ENCODE measurements at places on chromosomes 2 and 18.

DNA sequence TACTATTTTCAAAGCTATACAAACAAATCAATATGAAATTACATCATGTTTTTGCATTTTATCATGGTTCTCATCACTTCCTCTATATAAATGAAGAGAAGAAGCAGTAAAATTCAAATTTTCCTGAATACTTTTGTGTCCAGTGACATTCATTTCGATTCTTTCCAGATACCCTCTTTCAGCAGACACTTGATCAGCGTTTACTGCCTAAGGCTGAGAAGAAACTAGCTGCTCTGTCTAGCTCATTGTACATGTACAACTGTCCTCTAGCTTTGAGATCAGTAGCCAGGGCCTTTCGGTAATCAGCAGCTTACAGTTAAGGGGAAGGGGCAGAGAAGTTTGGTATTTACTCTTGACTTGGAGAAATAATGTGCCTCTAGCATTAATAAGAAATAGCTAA, 4.8 kb downstream of the VRK2 start:
- no peak for DNase-seq

DNA sequence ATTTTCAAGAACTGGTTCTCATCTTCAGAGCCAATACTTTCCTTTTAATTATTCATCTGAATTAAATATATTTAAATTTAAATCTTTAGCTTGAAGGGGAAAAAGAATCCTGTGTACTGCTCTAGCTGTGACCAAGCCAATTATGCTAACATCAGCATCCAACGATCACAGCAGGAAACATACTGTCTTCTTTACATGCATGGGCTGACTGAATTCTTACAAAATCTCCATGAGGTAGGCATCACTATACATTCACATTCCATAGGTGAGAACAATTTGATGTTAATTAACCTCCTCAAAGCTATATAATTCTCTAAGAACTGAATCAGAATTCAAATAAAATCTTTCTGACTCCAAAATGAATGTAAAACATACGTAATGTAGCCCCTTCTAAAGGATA, 118.8 kb upstream of the MAP2 start:
- DNase-seq: no peak

- DNase-seq: no peak
Observed at GRCh38 chr2:54936766-54937165, 113.5 kb downstream of the RTN4 start.

DNA sequence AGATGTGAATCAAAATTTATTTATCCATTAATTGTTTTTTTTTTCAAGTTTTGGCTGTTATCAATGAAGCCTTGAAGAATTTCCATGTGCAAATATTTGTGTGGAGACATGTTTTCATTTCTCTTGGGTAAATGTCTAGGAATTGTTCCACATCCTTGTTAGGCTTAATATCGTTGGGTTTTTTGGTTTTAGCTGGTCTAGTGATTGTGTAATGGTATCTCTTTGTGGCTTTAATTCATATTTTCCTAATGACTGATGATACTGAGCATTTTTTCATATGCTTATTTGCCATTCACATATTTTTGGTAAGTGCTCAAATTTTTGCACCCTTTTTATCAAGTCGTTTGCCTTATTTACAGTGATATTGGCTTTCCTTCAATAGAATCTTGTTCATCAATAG, 250.3 kb upstream of the EPHA4 start:
- no peak for DNase-seq

DNA sequence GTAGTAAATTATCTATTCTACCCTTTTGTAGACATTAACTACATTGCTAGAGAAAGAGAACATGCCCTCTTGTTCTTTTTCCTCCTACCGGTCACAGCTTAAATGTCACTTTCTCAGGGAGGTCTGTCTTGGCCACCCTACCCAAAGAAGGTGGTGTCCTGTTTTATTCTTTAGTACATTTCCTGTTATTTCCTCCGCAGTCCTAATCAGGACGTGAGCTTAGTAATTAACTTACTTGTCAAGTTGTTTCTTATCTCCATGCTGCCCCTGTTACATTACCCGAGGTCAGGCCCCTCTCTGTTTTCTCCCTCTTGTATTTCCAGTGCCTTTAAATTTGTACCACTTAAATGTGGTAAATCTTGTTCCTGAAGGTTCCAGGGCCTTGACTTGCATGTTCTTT, 73.7 kb upstream of the RMDN2 start:
- DNase-seq: no peak

- DNase-seq: no peak
Observed at GRCh38 chr2:111244864-111245263, 124.2 kb downstream of the BCL2L11 start.

DNA sequence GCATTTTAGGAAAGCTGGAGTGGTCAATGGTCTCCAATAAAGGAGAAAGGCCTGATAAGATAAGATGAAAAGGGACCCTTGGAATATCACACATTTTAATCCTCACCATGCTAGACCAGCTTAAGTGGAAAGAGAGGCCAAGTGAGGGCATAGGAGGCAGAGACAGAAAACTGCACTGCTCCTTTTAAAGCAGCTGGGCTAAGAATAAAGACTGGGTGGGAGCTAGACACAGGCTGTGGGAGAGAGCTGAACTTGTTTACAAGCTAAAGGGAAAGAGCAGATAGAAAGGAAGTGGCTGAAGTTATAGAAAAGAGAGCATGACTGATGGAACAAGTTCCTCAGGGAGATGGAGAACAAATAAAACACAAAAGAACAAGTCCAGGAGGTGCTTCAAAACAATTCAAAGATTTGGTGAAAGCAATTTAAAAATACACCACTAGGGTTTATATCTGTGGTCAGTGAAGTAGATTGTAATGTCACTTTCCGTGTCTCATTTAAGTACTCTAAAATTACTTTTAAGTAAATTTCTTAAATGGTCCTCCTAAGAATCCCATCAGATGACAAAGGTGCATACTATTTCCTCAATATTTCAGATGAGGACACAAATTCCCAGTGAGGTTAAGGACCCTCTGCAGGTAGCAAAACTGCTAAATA, 7.5 kb downstream of the COL5A2 start:
- DNase-seq: no peak

DNA sequence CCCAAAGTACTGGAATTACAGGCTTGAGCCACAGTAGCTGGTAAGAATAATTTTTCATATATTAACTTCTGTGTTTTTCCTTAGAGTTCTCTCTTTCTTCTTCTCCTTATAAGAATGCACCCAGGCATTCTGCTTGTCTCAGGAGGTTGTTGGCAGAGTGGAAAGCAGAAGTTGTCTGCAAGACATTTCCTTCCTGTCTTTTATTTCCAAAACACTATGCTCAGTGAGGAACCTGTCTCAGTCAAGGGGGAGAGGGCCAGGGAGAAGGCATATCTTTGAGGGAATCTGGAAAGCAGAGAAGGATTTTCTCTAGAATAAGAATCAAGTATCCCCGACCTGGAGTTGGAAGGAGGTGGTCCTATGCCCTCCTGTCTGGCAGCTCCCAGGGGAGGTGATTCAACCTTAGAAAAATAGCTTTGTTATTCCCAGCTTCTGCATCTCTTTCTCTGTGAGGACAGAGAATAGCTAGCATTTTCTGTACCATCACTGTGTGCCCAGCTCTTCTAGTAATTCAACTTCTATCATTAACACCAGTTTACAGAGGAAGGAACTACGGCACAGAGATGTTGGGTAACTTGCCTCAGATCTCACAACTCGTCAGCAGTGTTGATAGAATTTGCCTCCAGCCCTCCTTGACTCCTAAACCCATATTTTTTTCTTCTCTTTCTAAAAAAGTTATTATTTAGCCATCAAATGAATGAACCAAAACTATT, 3.8 kb upstream of the LPIN2 start:
- no peak for DNase-seq

GRCh38 chr2:221263573-221263972, 308.5 kb downstream of the EPHA4 start:
- no peak for DNase-seq

DNA sequence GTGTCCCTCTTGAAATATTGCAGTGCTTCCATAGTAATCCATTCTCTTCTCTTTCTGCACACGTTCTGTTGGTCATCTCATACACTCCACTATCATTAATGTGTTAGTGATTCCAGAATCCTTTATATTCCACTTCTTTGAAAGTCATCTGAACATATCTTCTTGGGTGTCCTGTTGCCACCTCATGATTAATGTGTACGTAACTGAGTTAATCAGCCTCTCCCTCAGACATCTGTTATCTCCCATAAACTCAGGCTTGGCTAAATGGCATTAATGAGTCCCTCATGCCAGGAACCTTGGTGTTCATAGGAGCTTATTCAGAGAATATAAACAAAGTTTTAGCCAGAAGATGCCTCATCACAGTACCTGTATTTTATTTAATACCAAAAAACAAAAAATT, 126.4 kb downstream of the NCOA1 start:
- DNase-seq: no peak

- no peak for DNase-seq
Observed at GRCh38 chr2:29017716-29018435, 36.8 kb downstream of the TOGARAM2 start.

GRCh38 chr2:70751881-70752280, 16.1 kb downstream of the ADD2 start:
- no peak for DNase-seq

- DNase-seq: no peak
Observed at GRCh38 chr2:37330681-37331080, 6.0 kb upstream of the PRKD3 start.

DNA sequence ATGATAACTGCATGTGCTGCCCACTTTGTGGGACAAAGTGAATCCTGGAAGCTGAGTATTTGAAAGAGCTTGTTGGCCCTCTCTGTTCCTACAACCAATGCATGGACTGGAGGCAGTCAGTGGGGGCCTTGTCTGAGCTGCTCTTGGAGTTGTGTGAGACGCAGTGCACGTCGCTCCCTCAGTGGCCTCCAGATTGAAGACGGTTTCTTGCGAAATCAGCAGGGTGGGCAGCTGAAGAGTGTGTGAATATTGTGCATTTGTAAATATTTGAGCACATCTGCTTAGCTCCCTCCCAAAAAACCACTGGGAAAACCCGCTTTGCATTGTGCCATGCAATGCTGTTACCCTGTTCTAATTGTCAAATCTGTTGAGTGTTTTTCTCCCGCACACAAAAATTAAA, 782.8 kb downstream of the PLCL1 start:
- no peak for DNase-seq

- peak; percentile 44 for DNase-seq
Observed at GRCh38 chr2:238285653-238286082, 2.7 kb downstream of the PER2 start.

DNA sequence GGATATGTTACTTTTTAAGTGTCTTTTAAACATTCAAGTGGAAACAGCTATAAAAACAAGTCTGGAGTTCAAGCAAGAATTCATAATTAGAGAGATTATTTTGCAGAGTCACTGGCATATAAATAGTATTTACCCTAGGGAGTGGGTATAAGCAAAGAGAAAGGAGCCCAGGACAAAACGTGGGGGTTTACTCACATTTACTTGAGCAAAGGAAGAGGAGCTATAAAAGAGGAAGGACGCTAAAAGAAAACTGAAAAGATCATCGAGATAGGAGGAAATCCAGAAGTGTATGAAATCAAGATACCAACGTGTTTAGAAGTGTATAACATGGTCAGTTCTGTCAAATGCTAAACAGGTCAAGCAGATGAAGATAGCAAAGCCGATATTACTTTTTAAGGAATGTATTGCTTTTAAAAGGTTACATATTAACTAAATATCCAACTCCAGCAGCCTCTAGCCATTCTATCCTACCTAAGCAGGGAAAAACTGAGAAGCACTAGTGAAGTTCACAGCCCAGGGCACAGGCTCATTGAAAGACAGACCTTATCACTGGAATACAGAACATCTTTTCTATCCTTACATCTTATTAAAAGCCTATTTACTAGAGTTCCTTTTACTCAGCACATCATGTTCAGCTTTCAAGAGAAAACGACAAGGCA, 8.6 kb downstream of the KANSL1L start:
- no peak for DNase-seq
